ENCODE measurements at places on chromosomes 5 and 9.

GRCh38 chr9:134671341-134672113 lies 29.9 kb downstream of the COL5A1 start:
- no peak for DNase-seq

GRCh38 chr5:97096191-97096590 lies 46.2 kb downstream of the LIX1 start:
- peak; percentile 20 for DNase-seq

DNA sequence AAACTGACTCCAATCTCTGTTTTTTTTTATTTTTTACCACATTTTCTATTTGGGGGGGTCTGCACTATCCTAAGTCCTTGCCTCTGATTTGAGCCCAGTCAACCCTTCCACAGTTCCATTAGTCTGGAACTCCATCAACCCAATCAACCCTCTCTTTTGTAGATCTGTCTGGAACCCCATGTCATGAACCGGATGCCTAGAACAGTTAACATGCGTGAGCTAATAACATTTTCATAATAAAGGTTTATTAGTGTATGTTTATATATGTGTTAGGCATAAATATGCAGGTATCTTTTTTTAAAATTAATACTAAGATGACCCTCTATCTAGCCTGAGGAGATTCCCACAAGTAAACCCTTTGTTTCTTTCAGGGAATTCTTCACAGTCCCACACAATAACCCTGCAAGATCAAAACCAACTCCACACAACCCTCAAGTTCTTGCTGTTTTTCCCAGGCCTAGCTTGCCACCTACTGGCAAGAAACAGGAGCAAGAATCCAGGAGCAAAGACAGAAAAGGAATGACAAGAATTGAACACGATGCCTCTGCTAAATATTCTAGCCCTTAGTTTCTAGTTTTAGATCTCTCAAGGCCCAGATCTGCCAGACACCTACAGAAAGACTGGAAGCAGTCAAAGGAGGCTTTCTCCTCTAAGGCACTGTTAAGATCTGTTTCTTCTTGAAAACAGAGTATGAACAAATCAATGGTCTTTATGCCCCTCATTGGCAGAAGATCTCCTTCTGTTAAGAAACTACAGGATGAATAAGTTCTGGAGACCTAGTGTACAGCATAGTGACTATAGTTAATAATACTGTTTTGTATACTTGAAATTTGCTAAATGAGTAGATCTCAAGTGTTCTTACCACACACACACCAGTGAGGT lies 100.4 kb downstream of the TRIM36 start:
- peak; percentile 45 for DNase-seq

DNA sequence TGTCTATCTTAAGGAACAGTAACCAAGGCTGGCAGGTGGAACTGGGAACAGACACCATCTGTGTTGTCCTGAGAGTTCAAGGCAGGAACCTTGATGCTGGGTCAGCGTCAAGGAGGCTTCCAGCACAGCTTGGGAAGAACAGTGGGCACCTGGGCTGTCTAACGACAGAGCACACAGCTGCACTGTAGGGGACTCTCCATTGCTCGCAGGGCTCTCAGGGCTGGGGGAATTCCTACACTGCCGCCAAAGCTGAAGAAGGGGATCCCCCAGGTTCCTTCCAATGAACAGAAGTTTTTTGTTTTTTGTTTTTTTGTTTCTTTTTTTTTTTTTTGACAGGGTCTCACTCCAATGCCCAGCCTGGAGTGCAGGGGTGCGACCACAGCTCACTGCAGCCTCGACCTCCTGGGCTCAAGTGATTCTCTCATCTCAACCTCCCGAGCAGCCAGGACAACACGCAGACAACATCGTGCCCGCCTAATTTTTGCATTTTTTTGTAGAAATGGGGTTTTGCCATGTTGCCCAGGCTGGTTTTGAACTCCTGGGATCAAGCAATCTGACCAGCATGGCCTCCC lies 81.9 kb downstream of the PTPN3 start:
- no peak for DNase-seq

DNA sequence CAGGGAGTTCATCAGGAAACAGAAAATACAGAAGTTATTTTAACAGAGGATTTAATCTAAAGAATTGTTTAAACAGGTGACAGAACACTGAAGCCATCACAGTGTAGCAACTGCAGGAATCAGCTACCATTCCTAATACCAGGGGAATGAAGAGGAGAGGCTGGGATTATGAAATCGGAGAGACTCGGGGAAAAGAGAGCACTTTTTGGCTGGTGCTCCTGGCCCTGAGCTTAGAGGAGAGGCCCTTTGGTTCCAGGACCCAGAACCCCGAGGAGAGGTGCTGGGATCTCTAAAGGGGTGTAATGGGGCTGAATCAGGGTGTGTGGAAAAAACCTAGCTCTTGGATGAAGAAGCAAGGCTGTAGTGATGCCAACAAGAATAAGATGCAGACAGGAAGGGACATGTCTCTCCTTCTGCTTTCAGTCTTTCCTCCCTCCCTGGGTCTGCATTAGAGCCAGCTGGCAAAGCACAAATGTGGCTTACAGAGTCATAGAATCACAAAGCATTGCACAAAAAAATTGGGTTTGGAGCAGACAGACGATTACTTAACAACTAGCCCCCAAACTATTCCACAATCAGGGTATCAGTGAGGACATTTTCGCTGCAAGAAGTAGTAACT lies 11.6 kb upstream of the SFXN1 start:
- DNase-seq, result no peak

DNA sequence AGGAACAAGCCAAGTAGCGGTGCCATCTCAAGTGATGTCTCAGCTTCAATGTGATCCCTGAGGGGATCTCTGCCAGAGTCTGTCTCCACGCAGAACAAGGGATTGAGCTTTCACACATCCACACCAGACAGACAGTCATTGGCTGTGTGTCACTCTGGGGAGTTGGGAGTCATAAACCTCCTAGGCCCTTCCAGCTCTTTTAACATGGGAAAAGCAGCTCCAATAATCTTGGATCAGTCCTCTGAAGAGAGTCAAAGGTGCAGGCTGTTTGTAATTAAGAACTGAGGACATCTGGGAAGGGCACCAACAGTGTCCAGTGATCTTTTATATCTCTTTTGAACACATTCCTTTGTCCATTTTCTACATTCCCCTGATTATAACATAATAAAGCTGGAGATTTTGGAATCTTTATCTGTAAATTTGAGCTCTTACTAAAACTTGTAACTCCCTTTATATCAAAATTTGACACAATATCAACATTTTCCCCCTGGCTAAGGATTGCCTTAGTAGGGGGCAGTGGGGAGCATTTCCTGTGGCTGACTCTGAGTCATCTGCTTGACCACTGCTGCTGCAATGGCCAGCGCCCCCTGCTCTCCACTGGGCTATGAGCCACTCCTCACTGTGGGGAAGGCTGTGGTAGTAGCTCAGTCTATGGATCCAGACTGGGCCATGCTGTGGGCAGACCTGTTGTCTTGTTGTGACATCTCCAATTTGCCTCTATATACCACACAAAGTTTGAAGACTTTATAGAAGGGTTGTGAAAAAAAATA lies 284.4 kb downstream of the OSTF1 start:
- DNase-seq, result no peak

DNA sequence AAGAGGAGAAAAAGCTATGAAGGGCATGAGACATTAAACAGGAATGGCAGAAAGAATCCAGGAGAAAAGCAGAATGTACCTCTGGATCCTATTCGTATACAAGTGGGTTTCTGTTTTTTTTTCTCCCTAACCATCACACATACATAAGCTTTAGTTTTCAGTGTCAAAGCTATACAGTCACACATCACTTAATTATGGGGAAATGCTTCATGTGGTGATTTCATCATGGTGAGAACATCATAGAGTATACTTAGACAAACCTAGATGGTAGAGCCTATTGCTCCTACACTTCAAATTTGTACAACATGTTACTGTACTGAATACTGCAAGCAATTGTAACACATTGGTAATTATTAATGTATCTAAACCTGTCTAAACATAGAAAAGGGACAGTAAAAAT lies 290.6 kb downstream of the AOPEP start:
- no peak for DNase-seq

GRCh38 chr9:129620669-129621295 lies at the start of gene C9orf50:
Gene C9orf50 (minus strand): TSS chr9:129621101. CDS start chr9:129620574, 527 bp downstream.
- no peak for DNase-seq

DNA sequence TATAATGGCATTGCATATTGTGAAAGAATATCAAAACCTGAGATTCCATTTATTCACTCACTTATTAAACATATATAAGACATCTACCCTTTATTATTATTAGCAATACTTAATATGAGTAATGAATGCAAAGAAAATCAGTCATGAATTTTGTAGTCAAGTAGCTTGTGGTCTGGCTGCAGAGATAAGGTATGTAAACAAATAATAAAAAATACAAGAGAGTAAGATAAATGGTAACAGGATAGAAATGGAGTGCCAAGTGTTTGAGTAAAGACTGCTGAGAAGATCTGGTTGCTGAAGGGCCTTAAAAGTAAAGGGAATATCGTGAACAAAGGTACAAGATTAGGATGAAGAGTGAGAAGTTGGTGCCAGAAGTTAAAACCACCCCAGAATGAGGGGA lies 18.4 kb downstream of the TRIM32 start:
- no peak for DNase-seq
